Muscle of leg (tissue), 16 donors: ENCODE measurements at places on chromosomes 6 and 20. TPM values are rescaled to one million over a fixed set of nuclear protein-coding genes. Genes with fewer than 3 reads are reported as not detected.

- no peak for DNase-seq
These were observed 231.0 kb upstream of the PRND start for GRCh38 chr20:4490606-4491280.

DNA sequence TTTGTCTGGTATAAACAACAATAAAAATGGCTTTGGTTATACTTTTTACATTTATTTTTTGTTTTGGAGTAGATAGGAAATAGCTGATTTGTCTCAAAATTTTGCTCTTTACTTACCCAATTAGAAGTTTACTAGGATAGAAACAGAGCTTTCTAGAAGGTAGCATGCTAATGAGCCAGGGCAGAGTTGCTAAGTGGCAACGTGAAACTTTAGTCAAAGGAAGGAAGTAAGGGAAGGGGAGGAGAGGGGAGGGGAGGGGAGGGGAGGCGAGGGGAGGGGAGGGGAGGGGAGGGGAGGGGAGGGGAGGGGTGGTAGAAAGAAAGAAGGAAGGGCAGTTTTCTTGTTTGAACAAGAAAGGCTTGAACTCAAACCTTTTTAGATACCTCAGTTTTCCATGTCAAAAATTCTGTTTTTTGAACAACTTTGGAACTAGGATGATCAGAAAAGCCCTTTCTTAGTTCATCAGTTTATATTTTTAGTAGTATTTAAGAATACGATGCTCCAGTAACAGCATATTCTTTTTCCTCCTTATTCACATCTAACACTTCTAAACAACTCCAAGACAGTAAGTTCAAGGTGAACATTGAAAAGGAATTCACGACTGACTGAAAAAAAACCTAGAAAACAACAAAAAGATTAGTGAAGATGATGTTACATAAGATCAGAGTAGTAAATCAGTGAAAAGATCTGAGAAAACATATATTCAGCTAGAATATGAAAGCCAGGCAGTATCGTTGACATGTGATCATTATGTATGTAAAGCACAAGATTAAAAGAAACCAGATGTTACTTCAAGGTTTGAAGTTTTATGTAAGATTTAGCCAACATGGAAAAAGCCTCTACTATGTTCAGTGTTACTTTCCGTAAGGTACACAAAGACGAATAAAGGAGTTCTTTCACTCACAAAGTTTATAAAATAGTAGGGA lies 263.4 kb downstream of the ARHGAP18 start:
- DNase-seq = no peak

Gene PIGU
- polyA plus RNA-seq = 23.8 TPM

- DNase-seq = no peak
These were observed 28.1 kb downstream of the ALDH8A1 start for GRCh38 chr6:134921721-134922261.

Gene NRSN2
- 31.6 TPM for polyA plus RNA-seq

DNA sequence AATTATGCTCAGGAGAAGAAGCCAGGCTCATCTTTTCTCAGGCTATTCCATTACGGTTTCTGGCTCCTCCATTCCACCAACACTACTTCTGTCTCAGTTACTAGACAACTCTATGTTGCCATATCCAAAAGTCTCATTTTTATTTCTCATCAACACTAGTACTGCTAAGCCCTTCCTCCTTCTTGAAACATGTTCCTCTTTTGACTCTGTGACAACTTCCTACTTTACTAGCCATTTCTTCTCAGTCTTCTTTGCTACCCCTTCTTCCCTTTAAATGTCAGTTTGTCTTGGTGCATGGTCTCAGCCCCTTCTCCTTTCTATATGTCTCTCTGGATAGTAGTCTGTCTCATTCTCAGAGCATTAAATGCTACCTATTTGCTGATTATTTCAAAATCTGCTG lies 7.1 kb upstream of the ADGRG6 start:
- DNase-seq = peak; percentile 50

DNA sequence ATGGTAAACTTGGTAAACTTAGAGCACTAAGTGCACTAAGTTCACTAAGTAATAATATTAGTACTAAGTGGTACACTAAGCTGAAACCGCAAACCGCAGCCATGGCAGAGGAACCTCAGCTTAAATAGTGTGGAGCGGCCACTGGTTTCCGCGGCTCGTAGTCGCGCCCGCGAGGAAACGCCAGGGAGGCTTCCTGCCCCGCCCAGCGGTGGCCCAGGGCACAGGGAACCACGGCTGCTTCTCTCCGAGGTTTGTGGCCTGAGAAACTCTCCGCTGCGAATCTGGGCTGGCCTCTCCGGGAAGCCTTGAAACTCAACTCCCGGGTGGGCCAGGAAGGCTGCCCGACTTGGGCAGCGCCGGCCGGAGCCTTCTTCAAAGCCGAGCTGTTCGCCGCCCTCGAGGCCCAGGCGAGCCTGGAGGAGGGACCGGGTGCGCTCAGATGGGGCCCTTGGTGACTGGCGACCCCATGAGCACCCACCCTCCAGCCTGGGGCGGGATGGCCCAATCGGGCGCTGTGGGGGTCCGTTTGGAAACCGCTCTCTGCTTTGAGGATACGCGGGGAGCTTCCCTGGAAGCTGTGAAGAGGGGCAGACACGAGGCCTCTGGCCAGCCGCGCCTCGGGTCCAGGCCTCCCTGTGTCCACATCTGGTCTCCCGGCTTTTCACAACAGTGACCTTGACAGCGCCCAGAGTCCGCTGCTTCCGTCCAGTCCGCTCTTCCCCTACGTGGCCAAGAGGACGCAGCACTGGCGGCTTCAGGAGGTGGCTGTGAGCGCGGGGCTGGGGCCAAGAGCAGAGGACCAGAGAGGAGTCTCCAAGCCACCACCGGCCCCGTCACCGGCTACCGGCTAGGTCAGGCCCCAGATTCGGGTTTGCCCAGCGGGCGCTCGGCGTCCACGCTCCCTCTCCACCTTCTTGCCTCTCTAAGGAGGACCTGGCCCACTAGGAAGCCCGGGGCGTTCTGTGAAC lies 25.4 kb upstream of the HLA-E start:
- DNase-seq = no peak

Gene SPATA2
- polyA plus RNA-seq = 6.2 TPM

GRCh38 chr6:119061215-119061614 lies 17.2 kb downstream of the FAM184A start:
- no peak for DNase-seq

Gene LGSN
- not detected for polyA plus RNA-seq

Gene ARMH2
- not detected for polyA plus RNA-seq

Gene CRNKL1
- polyA plus RNA-seq = 22.8 TPM

DNA sequence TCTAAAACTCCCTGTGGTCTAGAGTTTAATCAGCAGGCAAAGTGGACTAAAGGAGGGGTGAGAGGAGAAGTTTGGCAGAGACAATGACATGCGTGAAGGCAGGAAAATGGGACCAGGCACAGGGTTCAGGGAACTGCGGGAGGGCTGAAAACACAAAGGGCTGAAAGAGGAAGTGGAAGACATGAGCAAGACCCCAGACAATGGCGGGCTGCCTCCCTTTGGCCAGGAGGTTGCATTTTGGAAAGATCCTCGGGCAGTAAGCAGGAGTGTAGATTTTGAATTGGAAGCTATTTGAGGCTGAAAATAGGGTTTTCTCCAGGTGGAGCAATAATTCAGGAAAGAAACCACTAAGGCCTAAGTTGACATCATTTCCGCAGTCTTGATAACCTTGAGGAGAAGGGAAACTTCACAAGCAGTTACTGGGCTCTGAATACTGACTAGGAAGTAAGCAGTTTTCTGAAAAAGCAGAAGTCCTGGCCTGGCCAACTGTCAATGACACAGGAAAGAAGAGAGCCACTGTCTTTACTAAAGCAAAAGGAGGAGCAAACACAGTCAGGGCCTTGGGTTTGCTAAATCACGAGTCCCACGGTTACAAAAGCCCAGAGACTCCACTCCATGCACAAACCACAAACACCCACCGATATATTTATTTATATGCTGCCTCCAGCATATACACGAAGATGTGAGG lies 3.4 kb downstream of the LY86 start:
- peak; percentile 84 for DNase-seq

DNA sequence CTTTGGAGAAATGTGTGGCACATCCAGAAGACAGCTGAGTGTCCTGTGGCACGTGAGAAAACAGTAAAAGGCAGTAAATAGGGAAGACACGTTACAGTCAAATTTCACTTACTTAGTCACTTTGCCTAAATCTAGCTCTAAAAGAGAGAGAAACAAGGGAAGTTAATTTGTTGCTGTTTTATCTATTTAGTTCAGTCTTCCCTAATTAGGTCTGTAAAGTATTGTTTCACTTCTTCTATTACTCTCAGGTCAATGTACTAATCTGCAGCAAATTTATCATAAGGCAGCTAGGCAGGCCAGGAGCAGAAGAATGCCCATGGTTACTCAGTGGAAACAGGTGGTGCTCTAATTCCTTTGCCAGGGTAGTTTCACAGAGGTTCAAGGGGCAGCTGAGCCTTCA lies 124.3 kb upstream of the CNR1 start:
- no peak for DNase-seq

DNA sequence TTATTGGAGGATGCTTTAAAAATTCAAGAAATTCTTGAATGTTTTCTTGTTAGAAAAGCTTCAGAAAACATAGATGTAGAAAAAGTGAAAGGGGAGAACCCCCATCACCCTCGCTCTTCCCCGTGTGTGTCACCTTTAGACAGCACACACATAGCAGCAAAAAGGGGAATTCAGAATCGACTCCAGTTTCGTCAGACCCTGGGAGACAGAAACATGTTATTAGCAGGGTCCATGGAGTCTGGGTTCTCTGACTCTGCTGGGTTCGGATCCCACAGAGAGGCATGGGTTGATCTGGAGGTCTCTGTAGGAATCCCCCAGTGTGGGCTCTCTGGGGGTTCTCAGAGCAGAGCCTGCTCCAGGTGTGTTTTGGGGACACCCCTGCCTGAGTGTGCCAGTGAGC lies 43.7 kb downstream of the ARHGAP40 start:
- no peak for DNase-seq

GRCh38 chr6:99333068-99333467 lies 16.4 kb downstream of the FAXC start:
- no peak for DNase-seq

DNA sequence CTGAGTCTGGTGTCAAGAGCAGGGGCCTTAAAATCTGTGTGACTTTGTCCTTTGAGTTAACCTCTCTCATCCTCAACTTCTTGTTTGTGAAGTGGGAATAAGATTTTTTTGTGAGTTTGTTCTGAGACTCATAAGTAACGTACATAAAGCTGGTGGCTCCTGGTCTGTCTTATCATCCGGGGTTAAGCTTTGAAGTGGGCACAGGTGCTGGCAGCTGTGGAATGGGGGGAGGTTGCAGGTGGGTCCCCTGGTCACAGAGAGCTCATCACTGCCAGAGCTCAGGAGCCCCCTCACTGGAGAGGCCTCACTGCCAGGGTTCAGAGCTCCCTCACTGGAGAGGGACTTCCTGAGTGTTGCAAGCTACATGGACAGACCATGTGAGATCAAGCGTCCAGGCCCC lies 174.1 kb downstream of the NRN1 start:
- no peak for DNase-seq

DNA sequence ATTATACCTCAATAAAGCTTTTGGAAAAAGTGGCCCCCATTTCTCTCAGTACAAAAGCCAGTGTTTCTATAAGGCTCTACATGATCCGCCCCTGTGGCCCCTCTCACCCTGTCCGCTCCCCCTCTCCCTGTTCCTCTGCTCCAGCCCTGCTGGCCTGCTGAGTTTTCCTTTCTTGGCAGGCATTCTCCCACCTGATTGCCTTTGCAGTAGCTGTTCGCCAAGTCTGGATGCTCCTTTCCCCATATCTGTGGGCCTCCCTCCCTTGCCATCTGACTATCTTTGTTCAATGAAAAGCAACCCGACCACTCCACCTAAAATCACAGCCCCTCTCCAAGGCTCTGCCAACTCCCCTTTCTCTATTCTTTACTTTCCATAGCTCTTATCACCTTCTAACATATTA lies 33.2 kb downstream of the CDH22 start:
- DNase-seq = no peak

Gene NT5E
- polyA plus RNA-seq = 20.2 TPM

DNA sequence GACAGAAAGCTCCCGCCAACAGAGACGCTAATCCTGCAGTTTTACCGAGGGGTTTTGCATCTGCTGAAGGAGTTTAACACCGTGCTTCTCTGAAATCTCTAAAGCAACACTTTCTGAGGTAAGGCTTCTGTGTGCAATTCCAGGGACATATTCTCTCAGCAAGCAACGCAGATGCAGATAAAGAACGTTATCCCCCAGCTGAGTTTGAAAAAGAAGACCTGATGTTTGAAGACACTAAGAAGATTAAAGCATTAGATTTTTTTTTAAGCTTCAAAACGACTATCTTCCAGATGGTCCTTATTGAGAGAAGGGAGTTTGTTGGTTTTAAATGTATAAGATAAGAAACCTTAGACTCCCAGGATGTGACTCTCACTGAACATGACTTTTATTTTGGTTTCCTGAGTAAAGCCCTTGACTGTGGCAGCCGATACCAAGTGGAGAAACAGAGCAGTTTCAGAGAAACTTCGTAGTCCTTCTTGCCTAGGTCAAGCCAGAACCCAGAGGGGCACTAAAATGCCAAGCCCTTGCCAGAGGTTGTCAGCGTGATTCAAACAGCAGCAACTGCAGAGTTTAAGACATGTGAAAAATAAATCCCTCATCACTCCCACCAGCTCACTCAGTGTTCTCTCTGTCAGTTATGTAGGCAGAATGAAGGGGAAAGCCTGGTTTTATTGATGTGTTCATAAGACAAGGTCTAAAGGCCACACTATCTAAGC lies 353.3 kb upstream of the CNR1 start:
- DNase-seq = peak; percentile 4

Gene PEDS1
- polyA plus RNA-seq = 24.5 TPM

GRCh38 chr6:162941128-162941527 lies 213.4 kb downstream of the PACRG start:
- DNase-seq = no peak

DNA sequence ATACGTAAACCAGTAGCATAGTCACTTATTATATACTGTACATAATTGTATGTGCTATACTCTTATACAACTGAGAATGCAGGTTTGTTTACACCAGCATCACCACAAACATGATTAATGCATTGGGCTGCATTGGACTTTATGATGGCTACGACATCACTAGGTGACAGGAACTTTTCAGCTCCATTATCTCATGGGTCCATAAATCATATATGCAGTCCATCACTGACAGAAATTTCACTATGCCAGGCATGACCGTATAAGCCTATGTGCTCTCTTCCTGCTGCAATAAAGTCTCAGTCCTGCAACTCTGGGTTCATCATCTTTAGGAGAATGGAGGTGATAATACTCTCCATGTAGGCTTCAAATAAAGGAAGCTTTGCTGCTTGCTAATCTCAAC lies 45.4 kb downstream of the ALDH5A1 start:
- DNase-seq = no peak

DNA sequence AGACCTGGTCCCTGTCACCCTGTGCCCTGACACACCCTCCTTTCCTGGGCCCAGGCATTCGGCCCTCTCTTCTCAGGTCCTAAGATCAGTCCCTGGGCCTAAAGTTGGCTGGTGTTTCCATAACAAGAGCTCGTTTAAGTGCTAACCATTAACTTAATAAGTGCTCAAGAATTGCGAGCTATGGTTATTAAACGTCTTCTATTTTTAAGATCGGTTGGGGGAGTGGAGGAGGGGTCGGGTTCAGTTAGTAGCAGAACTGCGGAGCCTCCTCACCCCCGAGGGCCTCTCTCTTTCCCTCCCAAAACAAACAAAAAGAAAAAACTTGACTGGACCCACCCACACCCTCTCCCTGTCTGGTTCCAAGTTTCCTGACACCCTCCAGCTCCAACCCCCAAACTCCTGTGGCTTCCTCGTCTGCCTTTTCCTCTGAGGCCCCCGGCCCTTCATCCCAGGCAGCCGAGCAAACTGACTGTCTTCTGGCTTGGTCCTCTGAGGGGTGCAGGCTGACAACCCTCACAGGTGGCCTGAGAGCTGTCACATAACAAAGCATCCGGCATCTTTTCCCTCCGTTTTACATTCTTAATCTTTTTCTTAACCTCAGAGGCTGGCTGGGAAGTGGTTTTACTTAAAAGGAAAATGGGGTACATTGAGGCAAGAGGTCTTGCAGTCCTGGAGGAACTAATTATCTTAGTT lies 2.0 kb downstream of the STK35 start:
- DNase-seq = peak; percentile 41

GRCh38 chr6:129351807-129352206 lies 358.2 kb downstream of the ARHGAP18 start:
- peak; percentile 24 for DNase-seq
